ENCODE measurements at places on chromosomes 7 and 10.

- DNase-seq = no peak
These were observed 191.3 kb downstream of the PPP1R3A start for GRCh38 chr7:113727486-113727885.

- no peak for DNase-seq
These were observed 123.7 kb downstream of the SLIT1 start for GRCh38 chr10:97062046-97062445.

- peak; percentile 49 for DNase-seq
These were observed 417.9 kb downstream of the RPS24 start for GRCh38 chr10:78451592-78451991.

GRCh38 chr10:81838950-81839349, 36.0 kb upstream of the NRG3 start:
- no peak for DNase-seq

DNA sequence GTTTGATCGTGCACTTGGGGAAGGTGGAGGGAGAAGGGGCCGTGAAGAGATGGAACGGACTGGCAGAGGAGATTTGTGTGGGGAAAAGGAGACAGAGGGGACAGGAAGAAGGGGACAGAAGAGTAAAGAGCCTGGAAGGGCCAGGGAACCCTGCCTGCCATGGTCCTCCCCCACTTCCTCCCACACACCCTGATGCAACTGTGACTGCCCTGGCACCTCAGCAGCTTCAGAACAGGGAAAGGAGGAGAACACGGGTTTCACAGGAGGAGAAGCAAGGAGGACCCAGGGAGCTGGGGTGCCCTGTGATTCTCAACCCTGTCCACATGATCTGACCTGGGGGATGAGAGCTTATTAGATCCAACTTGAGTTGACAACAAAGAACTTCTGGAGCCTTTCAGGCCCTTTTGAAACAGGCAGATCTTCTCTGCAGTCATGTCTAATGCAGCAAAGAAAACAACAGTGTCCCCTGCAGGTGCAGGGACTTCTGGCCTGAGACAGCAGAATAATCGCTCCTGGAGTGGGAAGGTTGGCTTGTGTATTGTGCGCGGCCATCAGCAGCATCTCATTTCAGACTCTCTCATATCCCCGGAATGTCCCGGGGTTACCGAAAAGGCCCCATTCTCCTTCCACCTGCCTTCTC, 421.6 kb downstream of the PAXIP1 start:
- no peak for DNase-seq

DNA sequence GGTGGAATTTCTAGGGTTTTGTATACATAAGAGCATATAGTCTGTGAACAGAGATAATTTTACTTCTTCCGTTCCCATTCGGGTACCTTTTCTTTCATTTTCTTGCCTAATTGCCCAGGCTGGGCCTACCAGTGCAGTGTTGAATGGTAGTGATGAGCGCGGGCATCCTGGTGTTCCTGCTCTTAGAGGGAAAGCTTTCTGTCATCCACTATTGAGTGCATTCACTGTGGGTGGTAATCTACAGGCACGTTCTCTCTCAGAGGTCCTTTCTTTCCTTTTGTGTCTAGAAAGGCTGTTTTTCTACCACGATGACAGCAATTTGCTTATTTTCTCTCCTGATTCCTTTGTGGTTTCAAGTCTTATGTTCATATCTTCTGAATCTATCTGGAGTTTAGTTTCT, 65.0 kb downstream of the INPP5A start:
- DNase-seq = no peak

DNA sequence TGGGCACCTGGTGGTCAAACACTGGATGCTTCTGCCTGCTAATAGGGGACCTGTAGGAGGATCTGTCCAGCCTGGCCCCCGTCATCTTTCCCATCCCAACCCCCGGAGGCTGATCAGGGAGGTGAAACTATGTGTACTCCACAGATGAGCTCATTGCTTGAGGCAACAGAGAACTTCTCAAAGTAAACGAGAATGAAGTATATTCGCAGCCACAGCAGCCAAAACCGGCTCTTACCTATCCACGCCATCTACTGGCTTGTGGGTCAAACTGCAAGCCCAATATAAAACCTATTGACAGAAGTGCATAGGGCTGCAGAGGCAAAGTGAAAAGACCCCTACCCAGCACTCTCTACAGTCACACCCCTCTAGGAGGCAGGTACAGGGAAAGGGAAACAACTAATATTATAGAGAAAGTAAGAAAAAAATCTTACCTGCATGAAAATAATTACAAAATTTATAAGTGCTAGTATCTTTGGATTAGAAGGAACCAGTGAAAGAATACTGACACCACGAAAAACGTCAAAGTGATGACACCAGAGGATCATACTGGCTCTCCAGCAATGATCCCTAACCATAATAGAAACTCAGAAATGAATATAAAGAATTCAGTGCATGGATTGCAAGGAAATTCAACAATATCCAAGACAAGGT, 973.5 kb downstream of the ANKRD7 start:
- DNase-seq = peak; percentile 47

- DNase-seq = no peak
These were observed 34.9 kb downstream of the TAX1BP1 start for GRCh38 chr7:27774717-27775328.

DNA sequence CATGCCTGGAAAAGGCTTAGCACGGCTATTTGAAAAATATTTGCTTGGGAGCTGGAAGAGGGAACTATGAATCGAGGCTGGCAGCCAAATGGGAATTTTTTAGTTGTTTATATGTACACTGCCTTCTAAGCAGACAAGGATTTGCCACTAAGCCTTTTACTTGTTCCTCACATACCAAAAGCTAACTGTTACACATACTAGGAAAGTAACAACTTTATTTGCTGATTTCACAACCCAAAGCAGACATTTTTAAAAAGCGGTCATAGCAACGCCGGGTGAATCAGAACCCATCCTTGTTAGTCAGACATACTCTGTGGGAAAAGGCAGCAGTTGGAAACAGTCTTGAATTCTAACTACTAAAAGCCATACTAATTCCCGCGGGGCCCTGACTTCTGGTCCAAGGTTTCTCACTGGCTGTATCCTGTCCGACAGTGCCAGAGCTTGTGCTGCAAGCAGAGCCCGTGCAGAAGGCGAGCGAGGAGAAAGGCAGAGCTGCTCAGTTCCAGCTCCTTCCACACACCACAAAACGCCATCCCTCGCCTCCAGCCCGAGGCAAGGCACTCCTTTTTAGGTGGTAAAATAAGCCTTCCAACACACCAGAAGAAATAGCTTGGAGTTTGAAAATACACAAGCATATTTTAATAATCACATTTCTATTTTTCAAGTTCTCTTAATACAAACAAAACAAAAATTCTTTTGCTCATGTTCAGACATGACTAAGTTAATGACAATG, 89.2 kb downstream of the RNF216 start:
- no peak for DNase-seq

- DNase-seq = no peak
These were observed 217.8 kb upstream of the HPS1 start for GRCh38 chr10:98664329-98665042.

GRCh38 chr7:75889826-75890225, 11.0 kb downstream of the RHBDD2 start:
- DNase-seq = no peak

DNA sequence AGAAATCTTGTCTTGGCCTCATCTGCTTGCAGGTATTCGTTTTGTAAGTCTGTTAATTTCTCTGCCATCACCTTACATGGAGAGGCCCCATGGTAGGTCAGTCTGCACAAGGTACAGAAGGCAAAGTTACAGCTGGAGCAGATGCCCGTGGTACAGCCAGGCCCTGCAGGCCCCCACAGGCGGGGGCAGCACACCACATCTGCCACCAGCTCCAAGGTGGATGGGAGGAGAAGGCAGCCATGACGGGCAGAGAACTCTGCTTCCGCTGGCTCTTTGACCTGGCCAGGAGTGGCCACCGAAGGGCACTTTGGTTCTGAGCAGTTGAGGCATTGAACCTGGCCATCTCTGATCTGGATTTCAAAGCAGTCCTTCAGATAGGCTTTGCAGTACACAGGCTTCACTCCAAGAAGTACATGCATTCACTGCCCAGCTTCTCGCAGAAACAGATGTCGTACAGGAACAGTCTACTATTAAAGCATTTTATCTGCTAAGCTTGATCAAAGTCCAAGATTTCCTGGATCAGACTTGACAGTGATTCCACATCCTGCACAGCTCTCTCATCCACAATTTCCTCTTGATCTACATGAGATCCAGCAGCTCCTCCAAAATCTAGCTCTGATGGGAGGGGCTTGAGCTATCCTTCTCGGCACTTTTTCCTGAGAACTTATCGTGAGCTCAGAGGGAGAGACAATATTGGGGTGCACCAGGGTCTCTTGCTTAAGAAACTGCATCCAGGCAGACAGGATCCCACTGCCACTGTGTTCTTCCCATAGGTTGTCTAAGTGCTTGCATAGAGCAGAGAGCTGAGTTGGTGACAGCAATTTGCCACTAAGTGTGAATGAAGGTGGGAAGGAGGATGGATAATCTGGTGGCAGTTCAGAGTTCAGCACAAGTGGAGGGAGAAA, 120.7 kb downstream of the TRRAP start:
- no peak for DNase-seq

DNA sequence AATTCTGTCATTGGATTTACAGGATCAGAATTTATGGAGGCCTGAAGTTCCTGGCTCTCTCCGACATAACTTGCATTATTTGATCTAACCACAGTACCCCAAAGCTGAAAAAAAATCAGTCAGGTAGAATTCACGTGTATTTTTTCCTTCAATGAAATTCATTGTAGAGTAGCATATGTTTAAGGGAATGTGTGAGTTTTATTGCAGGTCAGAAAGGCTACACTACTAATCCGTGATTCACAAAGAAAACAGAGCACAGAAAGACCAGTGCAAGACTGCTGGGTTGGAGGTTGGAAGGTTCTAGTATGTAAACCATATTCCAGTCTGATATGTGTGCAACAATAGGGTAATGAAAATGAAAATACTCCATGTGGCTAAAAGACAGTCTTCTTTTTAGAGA, 247.0 kb upstream of the FERD3L start:
- DNase-seq = no peak
